Stimulated activated CD8-positive, alpha-beta memory T cell treated with anti-CD3 and anti-CD28 coated beads, Interleukin-4, amount 100 ng/mL, for 4 hours (primary cell): ENCODE measurements at places on chromosomes 3 and 15.

- peak; percentile 71 for DNase-seq
Observed at GRCh38 chr15:75842722-75843677, at the start of gene UBE2Q2. Gene UBE2Q2 (plus strand): TSS chr15:75843447. CDS start chr15:75843667, 220 bp downstream.

- no peak for DNase-seq
Observed at GRCh38 chr3:189338366-189338765, 166.6 kb downstream of the TPRG1 start.

GRCh38 chr15:77111789-77112188 lies 40.9 kb upstream of the TSPAN3 start:
- no peak for DNase-seq

- no peak for DNase-seq
Observed at GRCh38 chr15:77503764-77504163, 83.1 kb downstream of the HMG20A start.

GRCh38 chr3:27789420-27789819 lies 67.3 kb upstream of the EOMES start:
- no peak for DNase-seq

DNA sequence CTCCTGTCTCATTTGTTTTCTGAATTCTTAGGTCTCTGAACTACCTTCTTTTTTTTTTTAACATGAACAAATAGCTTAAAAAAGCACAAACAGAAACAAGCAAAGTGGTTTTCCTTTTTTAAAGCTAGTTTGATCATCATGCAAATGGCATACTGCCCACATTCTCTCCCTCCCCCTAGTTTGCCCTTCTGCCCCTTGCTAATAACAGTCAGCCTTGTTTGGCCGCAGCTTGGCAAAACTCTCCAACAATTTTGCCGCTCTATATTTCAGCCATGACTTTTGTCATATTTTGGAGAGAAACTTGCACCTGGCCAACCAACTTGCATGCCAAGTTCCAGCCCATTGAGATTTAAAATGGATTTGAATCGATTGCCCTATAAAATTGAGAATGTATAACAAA lies 666.0 kb upstream of the NR2F2 start:
- DNase-seq = no peak

- DNase-seq = no peak
Observed at GRCh38 chr15:45117308-45118130, 3.4 kb downstream of the DUOXA2 start.

GRCh38 chr15:67290319-67290718 lies 35.7 kb downstream of the IQCH start:
- no peak for DNase-seq

- DNase-seq = no peak
Observed at GRCh38 chr3:162041622-162042021, 545.0 kb downstream of the OTOL1 start.

DNA sequence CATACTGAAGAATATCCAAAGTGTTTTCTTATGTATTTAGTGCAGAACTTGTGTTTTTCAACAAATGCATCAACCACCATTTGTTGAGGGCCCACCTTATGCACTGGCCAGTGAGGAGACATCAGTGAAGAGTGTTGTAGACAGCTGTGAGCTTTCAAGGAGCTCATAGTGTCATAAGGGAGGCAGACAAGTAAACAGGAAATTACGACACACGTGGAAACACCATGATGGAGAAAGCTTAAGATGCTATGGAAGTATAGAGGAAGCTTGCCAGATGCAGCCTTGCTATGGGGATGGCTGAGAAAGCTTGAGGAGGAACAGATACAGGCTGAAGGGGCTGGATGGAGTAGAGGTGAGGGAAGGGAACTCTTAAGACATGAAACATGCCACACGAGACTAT lies 50.8 kb upstream of the PSMD6 start:
- no peak for DNase-seq

- DNase-seq = no peak
Observed at GRCh38 chr3:13709706-13710105, 160.8 kb downstream of the FBLN2 start.

GRCh38 chr3:115099986-115100571 lies 47.0 kb downstream of the ZBTB20 start:
- no peak for DNase-seq

GRCh38 chr3:195133462-195133861 lies 137.5 kb downstream of the XXYLT1 start:
- no peak for DNase-seq

DNA sequence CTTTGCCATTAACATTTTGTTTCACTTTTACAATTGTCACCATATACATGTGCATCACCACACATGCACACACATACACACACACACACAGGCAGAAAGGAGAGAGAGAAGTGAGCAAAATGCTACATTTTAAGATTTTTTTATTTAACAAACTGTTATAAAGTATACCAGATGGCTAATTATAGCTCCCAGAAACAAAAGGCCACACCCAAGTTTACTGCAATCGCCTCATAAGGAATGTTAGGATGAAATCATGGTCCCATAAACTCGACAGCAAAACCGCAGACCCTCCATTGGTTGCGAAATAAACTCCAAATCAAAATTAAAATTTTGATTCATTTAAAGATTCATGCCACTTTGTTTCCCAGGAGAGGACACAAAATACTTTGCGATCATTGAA lies 16.1 kb upstream of the C15orf61 start:
- DNase-seq = no peak
